ENCODE measurements at places on chromosomes 16 and 17.
A peak's percentile ranks its signal among the peaks of the same experiment; 100 is the strongest.

- no peak for DNase-seq
Observed at GRCh38 chr16:10834130-10834529, 15.5 kb upstream of the TVP23A start.

DNA sequence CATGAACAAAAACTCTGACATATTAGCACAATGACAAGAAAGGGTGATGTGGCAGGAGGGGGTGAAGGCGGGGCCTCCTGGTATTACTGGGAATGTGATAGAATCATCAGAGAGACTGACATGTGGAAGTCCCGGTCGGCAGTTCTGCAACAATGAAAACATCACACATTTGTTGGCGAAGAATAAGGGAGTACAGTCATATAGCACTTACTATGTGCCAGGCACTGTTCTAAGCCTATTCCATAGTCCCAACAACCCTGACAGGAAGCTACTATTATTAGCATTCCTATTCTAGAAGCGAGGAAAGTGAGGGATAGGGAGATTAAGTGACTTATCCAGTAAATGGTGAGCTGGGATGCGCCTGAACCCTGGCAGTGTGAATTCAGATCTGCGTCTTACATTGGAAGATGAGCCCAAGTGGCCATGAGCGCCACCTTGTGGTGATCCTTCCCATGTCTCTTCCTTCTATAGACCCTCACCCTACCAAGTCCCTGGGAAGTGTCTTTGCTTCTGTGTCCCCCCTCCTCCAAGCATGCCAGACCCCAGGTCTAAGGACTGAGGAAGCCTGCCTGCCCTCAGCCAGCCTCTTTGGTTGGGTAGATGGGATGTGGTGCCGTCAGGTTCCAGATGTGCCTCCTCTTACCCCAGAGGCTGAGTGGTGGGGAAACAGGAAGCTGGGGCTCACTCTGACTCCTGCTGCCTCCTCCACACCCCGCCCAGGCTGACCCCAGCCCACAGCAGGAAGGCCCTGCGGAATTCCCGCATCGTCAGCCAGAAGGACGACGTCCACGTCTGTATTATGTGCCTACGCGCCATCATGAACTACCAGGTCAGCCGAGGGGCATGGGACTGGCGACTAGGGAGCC lies 14.0 kb downstream of the FMNL1 start:
- DNase-seq = peak; percentile 91

GRCh38 chr16:4936181-4936990 lies 562 bp downstream of the PPL start:
- peak; percentile 47 for DNase-seq

GRCh38 chr17:74631468-74632450 lies 8.2 kb upstream of the CD300E start:
- no peak for DNase-seq

DNA sequence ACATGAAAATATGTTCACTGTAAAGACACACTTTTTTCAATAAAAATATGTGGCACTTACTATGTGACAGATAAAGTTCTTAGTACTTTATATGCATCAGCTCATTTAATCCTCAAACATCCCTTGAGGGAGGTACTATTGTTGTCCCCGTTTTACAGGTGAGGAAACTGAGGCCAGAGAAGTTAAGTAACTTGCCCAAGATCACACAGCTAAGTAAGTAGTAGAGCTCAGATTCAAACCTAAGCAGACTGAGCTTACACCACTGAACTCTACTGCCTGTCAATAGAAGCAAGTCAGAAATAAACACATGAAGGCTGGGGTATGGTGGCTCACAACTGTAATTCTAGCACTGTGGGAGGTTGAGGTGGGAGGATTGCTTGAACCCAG lies 13.9 kb downstream of the CDH3 start:
- DNase-seq = no peak

- DNase-seq = no peak
Observed at GRCh38 chr17:12973496-12974004, 44.3 kb downstream of the ELAC2 start.

GRCh38 chr17:40452216-40452787 lies 9.1 kb downstream of the IGFBP4 start:
- DNase-seq = no peak

DNA sequence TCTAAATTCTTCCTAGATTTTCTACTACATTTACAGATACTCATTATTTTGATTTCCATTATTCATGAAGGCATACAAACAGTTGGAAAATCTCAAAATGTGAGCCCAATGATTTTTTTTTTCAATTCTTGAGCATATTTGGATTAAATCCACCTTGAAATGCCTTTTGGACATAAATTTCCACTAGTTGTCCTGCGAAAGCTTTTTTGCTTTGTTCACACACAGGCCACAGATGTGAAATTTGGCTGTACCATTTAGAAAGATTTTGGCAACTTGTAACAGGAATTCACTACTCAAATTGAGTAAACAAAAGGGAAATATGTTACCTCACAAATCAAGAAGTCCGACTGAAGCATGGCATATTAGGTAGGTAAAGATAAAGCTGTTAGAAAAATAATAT lies 1631.0 kb downstream of the CDH8 start:
- DNase-seq = no peak

DNA sequence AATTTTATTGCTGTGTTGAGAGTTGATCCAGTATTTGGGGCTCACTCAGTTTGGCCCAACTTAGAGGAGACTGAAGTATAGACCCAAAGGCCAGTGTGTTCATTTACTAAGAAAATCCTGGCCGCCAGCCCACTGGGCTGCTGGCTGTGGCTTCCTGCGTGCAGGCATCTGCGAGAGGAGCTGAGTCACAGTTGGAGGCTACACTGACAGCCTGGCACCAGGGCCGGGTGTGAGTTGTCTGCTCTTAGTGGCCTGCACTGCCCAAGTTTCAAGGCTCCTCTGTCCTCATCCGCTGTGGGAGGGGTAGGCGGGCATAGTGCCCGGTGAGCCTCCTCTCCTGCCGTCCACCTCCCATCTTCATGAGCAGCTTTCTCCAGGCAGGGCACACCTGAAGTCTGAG lies 54.2 kb downstream of the PLD6 start:
- peak; percentile 56 for DNase-seq

DNA sequence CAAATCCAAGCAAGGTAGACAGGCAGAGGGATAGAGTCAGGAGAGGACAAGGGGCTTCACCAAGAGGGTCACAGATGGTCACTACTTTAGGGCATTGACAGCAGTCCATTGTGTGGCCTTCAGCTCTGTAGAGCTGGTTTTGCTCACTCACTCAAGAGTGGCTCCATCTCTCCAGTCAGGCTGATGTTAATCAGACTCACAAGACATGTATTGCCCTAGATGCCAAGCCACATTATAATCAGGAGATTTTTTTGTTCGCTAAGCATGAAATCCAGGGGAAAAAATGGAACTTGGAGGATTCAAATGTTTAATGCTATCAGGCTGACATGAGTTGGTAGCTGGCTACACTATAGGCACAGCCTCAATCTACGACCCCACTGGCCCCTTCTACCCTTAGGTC lies 32.5 kb downstream of the CD300LF start:
- DNase-seq = no peak

GRCh38 chr17:58183514-58183913 lies 9.0 kb upstream of the EPX start:
- no peak for DNase-seq

GRCh38 chr17:17824119-17824782 lies 12.5 kb downstream of the SREBF1 start:
- DNase-seq = peak; percentile 61

- no peak for DNase-seq
Observed at GRCh38 chr16:85998171-85998867, 99.4 kb downstream of the IRF8 start.

GRCh38 chr16:10751291-10751697 lies 7.7 kb downstream of the NUBP1 start:
- DNase-seq = no peak

- DNase-seq = no peak
Observed at GRCh38 chr17:76840443-76840767, 27.8 kb upstream of the MGAT5B start.

DNA sequence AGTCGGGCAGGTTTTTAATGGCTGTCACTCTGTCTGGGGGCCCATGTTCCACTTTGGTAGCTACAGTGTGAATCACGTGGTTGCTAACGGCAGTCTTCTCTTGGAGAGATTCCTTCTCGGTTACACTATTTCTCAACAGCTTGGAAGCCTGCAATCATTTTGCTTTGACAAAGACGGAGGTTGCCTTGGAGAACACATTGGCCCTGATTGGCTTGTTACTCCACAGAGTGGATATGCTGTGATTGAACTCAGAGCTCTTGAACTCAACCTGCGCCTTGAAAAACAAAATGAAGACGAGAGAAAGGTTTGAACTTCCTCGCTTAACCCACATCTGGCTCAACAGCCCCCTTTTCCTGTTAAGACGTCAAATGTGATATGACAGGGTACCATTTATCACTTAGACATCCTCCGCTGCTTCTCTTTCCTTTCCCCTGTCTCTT lies 218.9 kb downstream of the MAF start:
- no peak for DNase-seq

DNA sequence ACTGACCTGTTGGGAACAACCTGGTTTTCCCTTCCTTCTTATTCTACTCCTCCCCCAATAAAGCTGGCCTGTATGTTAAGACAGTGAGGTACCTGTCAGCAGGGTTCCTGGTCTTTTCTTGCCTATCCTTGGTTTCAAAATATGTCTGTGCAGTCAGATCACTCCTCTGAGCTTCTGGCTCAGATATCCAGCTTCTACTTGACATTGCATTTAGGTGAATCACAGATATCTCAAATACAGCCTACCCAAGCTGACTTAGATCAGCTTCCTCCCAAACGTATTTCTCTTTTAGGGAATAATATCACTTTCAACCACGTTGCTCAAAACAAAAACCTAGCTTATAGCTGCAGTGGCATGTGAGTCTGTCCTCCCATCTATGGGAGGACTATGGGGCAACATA lies 48.7 kb downstream of the TEX14 start:
- no peak for DNase-seq

GRCh38 chr16:49355933-49356665 lies 17.5 kb upstream of the C16orf78 start:
- DNase-seq = no peak

- DNase-seq = peak; percentile 75
Observed at GRCh38 chr17:6455321-6455705, 11.1 kb downstream of the PIMREG start.

DNA sequence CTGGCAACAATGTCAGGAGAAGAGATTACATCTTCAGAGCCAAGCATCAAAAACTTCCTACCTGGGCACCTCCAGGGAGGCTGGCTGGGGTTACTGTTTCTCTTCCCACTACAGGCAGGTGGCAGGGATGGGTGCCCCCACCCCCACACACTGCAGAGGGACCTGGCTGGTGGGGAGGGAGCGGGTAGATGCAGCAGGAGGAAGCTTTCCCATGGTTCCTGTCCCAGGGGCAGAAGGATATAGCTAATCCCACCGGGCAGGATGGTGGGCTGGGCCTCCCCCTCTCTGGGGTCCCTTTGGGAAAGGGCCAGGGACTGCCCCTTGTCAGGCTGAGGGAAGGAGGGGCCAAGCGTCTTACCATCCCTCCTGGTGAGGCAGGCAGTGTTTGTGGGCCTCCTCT lies 16.7 kb upstream of the MTMR4 start:
- DNase-seq = no peak

- DNase-seq = no peak
Observed at GRCh38 chr17:70787721-70788300, 618.5 kb downstream of the KCNJ2 start.

DNA sequence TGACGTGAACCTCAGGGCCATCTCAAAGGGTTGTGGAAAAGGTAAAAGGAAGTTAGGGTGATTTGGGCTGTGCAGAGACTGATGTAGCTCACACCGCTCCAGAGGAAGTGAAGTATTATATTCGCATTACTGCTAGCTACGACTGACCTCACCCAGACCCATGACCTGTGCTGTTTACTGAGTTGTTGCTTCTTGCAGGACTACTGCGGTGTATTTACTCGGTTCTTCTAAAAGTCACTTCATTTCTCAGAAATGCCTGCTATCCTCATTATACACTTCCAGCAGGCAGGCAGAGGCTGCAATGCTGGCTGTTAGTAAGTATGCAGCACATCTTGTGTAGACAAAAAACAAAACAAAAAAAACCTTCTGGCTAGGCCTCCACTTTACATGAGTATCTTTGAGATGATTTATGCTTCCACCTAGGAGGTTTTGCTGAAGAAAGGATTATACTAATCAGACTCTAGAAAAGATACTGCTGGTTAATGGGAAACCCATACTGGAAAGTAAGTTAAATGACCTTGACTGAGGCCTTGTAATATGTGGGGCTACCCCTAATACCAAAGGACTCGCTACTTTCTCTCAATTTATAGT lies 76.0 kb downstream of the CREBBP start:
- DNase-seq = no peak

DNA sequence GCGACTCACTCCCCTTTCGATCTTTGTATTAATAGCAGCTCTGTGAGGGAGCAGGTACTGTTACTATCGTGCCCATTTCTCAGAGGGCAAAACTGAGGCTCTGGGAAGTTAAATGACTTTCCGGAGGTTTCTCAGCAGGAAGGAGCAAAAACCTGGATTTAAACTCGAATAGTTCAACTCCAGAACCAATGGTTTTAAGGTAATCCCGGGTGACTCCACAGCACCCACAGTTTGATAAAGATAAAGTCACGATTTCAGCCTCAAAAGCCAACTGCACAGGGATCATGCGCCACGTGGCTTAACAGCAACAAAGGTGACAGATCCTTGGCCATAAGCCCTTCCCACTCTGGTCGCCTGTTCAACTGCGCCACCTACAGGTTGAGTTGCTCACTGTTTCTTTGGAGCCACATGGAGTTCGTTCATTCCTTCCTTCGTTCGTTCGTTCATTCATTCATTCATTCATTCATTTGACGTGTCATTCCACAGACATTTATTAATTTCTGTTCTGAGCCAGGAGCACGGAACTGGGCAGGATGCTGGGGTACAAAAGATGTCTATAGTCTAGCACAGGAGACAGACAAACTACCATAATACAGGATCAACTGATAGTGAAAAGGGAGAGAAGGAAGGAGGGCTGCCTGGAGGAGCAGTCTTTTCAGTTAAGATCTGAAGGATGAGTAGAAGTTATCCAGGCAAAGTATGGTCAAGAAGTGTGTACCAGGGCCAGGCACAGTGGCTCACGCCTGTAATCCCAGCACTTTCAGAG lies 134.8 kb downstream of the HS3ST2 start:
- peak; percentile 72 for DNase-seq

DNA sequence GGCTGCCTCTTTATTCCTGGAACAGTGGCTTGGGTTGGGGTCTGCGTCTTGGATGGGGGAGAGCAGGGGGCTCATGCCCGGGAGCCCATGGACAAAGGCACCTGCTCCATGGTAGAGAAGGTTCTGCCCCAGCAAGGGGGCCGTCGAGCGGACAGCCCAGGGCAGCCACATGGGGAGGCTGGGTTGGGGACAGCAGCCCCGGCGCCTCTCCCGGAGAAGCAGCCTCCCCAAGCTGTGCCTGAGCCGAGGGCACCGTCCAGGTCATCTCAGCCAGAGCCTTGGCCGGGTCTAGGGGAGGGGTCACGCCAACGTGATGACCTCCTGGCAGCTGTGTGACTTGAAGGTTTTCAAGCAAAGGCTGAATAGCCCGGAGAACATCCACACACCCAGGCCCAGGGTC lies 32.9 kb upstream of the GNG13 start:
- no peak for DNase-seq

- no peak for DNase-seq
Observed at GRCh38 chr16:20879175-20880040, 20.8 kb downstream of the DCUN1D3 start.

GRCh38 chr16:66599726-66600125 lies 4.8 kb upstream of the CMTM3 start:
- no peak for DNase-seq

GRCh38 chr17:76569607-76570279 lies 15.9 kb downstream of the ST6GALNAC2 start:
- no peak for DNase-seq

- no peak for DNase-seq
Observed at GRCh38 chr16:1642148-1642547, 30.0 kb downstream of the CRAMP1 start.

GRCh38 chr16:10827691-10828341 lies 9.2 kb upstream of the TVP23A start:
- peak; percentile 58 for DNase-seq

Measured in left colon (tissue), 2 donors.